ENCODE measurements at places on chromosomes 5 and 9.

- peaks cover 28% of the 10 kb centered on the region for H3K4me1 ChIP-seq
- H3K27me3 ChIP-seq, result peaks cover 2% of the 10 kb centered on the region
- no peak for DNase-seq
Observed at GRCh38 chr9:4980086-4980727, 4.9 kb upstream of the JAK2 start.

DNA sequence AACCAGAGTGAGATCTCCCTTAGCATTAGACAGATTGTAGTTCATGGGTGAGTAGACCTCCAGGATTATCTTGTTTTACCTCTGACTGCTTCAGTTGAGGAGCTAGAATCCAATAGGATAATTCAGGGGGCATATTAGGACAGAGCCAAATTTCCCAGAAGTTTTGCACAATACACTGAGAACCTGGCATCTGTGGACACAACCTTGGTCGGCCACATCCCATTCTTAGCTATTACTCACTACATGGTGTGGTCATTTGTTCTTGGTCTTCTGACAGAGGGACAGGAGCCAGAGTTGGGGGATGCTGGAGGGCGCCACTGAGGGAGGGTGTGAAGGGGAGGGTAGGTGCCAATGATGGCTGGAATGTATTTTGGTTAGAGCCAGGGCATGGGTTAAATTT lies 66.6 kb downstream of the NPR3 start:
- H3K36me3 ChIP-seq, result peaks cover 48% of the 10 kb centered on the region
- no peak overlapping the region for H3K27ac ChIP-seq
- H3K4me1 ChIP-seq, result no peaks in the 10 kb centered on the region

DNA sequence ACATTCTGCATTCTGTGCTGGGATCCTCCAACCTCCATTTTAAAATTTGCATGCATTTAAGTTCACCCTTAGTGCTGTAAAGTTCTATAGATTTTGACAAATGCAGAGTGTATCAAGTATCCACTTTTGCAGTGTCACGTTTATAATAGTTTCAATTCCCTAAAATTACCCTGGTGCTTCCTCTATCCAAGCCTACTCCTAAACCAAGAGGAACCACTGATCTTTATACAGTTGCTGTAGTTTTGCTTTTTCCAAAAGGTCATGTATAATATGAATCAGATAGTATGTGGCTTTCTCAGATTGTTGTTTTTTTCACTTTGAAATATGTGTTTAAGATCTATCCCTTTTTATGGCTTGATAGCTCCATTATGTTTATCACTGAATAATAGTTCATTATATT lies 468.4 kb upstream of the CDH6 start:
- no peaks in the 10 kb centered on the region for H3K27me3 ChIP-seq
- H3K27ac ChIP-seq, result no peak overlapping the region
- no peaks in the 10 kb centered on the region for H3K4me1 ChIP-seq
- H3K36me3 ChIP-seq, result no peaks in the 10 kb centered on the region
- DNase-seq, result no peak
- no peak overlapping the region for H3K4me3 ChIP-seq

- no peak overlapping the region for H3K4me3 ChIP-seq
- H3K4me1 ChIP-seq, result peaks cover 33% of the 10 kb centered on the region
- H3K27me3 ChIP-seq, result no peaks in the 10 kb centered on the region
Observed at GRCh38 chr5:17089690-17090089, 127.7 kb upstream of the BASP1 start.

- H3K27me3 ChIP-seq, result peaks cover 48% of the 10 kb centered on the region
- H3K4me3 ChIP-seq, result no peak overlapping the region
- DNase-seq, result no peak
- H3K27ac ChIP-seq, result no peak overlapping the region
- no peaks in the 10 kb centered on the region for H3K4me1 ChIP-seq
- no peaks in the 10 kb centered on the region for H3K36me3 ChIP-seq
Observed at GRCh38 chr9:133647765-133648469, 11.8 kb downstream of the DBH start.

GRCh38 chr5:35303152-35303551 lies 72.9 kb upstream of the PRLR start:
- no peak overlapping the region for H3K4me3 ChIP-seq
- DNase-seq, result no peak
- no peak overlapping the region for H3K27ac ChIP-seq
- no peaks in the 10 kb centered on the region for H3K36me3 ChIP-seq
- no peaks in the 10 kb centered on the region for H3K4me1 ChIP-seq
- H3K27me3 ChIP-seq, result 0 out of 2 replicates have a peak, but pooled peaks cover 3% of the 10 kb centered on the region

DNA sequence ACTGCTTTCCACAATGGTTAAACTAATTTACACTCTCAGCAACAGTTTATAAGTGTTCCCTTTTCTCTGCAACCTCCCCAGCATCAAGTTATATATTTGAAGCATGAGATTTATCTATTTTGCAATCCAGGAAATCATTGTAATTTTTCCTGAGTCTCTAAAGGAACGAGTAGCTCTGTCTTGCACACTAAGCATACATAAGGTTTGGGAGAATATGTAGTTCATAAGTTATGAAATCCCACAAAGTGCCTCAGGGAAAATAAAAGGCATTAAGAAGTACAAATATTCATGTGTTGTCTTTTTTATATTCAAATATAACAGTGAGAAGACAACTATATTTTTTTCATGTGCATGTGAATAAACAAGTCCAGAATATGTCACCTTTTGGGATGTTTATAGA lies 377.1 kb upstream of the RORB start:
- no peaks in the 10 kb centered on the region for H3K36me3 ChIP-seq
- no peaks in the 10 kb centered on the region for H3K4me1 ChIP-seq
- H3K27me3 ChIP-seq, result no peaks in the 10 kb centered on the region
- H3K4me3 ChIP-seq, result no peak overlapping the region

- H3K4me1 ChIP-seq, result peaks cover 7% of the 10 kb centered on the region
- H3K36me3 ChIP-seq, result no peaks in the 10 kb centered on the region
- H3K4me3 ChIP-seq, result no peak overlapping the region
- no peak for DNase-seq
- no peak overlapping the region for H3K27ac ChIP-seq
Observed at GRCh38 chr9:93952784-93953495, 2.2 kb downstream of the BARX1 start.
